Neural progenitor cell (in vitro differentiated cells): ENCODE measurements at places on chromosomes 3 and 15. TPM values are rescaled to one million over a fixed set of nuclear protein-coding genes. Genes with fewer than 3 reads are reported as not detected.
A peak's percentile ranks its signal among the peaks of the same experiment; 100 is the strongest.

The WDR93 gene
- total RNA-seq = 0.51 and 0.62 TPM in 2 replicates

DNA sequence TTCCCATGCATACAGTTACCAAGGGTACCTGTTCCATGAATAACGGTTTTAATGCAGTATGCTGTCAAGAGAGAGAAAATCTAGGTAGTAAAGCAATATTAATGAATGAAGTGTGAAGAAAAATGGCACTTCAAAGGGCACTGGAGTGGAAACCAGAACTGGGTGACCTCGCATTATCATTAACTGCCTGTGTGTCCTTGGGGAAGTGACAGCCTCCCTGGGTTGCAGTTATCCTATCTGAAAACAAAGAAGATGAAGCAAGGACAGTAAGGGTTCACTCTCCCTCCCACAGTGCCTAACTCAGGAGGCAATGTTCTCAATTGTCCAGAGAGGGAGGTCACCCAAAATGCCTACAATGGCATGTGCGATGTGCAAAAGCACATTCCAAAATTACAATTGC, 15.1 kb downstream of the MTHFS start:
- no peak for DNase-seq

GRCh38 chr3:58621086-58621830, 44.1 kb upstream of the FAM107A start:
- no peak for DNase-seq

DNA sequence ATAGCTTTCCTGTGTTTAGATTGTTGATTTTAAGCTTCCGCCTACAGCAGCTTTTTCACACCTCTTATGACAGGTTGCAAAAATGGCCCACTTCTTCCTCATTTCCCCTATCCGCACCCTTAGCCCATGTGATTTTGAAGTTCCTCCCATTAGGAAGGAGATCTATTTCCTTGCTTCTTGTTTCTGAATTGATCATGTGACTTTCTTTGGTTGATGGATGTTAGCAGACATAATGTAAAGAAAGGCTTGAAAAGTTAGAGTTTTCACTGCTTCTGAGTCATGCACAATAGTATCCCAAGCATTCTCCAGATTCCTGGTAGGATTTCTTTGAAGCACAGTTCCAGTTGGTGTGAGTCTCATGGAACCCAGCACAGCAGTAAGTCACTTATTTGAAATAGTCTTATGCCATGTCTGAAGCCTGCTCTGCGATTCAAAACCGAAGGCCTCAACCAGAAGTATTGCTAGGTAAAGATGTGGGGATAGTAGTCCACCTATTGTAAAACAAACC, 76.6 kb downstream of the EDEM1 start:
- peak; percentile 19 for DNase-seq

DNA sequence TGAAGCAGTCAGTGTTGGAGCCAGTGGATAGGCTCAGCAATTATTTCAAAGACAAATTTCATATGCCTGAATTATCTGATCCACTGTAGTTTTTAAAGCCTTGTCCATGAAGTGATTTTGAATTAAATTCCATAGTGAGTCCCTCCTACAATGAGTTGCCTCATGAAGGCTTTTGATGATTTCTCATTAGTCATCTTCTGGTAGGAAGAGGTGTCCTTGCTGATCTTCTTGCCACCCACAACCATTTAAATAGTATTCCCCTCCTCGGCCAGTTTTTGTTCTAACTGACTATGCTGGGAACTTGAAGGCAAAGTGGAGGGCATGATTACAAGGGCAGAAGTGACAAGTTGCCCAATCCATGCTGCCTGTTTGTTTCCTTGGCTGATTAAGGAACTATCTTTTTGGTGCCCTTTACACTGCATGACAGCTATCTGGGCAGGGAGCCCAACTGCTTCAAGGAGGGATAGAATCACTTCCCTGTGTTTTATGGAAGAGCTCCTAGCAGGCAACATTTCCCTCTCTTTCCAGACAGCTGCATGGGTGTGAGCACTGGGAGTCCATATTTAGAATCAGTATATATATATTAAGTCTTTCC, 617.5 kb downstream of the ZPLD1 start:
- no peak for DNase-seq

- no peak for DNase-seq
These were observed 1.8 kb upstream of the CYP11A1 start for GRCh38 chr15:74369084-74369745.

- no peak for DNase-seq
These were observed 93.2 kb upstream of the TLE3 start for GRCh38 chr15:70190965-70191364.
